Effector CD8-positive, alpha-beta T cell (primary cell): ENCODE measurements at places on chromosomes 12 and 14.
A peak's percentile ranks its signal among the peaks of the same experiment; 100 is the strongest.

DNA sequence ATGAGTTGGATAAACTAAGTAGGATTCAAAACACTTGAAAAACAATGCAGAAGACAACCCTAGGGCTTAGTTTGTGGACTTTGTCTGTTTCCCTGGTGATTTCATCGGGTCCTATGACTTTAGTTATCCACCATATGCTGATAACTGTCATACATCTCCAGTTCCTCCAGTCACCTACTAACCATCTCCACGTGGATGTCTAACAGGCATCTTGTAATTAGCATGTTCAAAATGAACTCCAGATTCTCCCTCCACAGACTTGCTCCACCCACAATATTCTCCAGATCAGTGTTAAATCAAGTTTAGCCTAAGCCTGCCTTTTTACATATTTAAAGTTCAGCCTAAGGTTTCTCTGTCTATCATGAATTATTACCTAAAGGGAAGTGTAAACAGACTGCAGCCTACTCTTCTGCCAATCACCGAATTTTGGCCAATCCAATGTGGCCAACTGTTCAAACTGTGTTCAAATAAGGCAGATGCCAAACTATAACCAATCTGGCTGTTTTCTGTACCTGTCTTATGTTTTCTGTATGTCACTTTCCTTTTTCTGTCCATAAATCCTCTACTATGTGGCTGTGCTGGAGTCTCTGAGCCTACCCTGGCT, 87.1 kb downstream of the PAX9 start:
- DNase-seq: no peak

DNA sequence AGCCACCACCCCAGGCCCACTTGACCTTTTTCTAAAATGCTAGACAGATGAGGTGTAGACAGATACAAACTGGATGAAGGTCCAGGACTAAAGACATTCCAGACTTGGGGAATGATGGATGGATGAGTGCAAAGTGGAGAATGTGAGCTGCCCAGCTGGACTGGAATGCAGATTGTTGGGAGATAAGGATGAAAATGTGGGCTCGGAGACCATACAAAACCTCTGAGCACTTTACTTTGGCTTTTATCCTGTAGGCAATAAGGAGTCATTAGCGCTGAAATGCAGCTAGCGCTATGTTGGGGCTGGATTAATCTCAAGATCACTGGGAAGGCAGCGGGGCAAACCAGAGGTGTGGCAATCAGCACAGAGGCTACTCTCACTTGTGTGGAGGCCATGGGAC, 64.7 kb upstream of the GNPNAT1 start:
- DNase-seq: no peak

DNA sequence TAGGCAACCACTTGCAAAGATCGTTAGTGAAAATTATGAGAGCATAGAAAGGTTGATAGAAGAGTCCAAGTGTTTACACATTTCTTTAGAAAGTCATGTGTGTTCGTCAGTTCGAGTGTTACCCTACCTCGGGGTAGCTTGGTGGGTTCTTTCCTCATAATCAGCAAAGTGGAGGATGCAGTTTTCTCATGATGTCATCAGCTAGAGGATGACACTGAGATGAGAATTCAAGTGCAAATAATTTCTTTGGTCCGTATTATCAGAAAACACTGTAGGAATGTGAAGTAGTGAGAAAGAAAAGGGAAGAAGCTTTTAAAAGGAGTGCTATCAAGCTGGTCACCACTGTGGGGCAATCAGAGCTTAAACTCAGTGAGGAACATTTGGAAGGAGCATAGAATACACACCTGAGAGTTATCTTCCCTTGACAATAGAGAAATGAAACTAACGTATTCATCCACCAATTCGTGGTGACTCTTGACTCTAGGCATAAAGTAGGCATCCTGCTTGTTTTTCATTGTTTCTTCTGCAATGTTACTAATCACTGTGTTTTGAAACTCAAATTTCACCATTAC, 1340.9 kb upstream of the TMEM132C start:
- no peak for DNase-seq

GRCh38 chr12:125382926-125383325, 317.7 kb downstream of the AACS start:
- no peak for DNase-seq

GRCh38 chr14:79278286-79278797, 933.0 kb downstream of the DIO2 start:
- no peak for DNase-seq

DNA sequence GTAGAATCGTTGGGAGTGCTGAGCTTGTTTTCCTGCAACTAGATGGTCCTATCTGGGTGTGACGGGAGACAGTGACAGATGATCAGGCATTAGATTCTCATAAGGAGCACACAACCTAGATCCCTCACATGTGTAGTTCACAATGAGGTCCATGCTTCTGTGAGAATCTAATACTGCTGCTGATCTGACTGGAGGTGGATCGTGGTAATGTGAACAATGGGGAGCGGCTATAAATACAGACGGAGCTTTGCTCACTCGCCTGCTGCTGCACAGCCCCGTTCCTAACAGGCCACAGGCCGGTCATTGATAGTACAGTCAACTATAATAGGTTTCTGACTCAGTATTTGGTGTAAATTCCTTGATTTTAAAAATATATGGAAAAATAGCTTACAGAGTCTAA, 138.8 kb downstream of the GLT1D1 start:
- no peak for DNase-seq

DNA sequence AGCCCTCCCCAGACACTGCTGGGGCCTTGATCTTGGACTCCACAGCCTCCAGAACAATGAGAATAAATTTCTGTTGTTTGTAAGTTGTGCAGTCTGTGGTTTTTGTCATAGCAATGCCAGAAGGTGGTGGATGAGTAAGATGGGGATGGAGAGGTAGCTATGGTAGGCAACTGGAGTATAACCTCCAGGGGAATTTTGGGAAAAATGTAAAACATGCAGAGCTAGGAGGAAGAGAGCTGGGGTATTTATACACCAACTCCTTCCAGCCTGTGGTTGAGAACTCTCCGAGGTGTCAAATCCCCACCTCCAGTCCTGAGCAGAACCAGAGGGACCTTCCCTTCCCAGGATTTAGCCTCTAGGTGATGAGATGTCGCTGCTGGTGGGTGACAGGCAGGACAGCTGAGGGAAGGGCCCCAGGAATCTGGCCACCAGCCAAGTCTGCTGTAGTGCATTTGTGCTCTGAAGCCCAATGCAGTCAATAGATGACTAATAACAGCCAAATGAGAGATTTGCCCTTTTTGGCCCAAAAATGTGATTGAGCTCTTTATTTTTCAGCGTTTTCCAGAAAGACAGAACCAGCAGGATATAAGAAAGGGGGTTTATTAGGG, 19.1 kb upstream of the CEP170B start:
- DNase-seq: no peak

DNA sequence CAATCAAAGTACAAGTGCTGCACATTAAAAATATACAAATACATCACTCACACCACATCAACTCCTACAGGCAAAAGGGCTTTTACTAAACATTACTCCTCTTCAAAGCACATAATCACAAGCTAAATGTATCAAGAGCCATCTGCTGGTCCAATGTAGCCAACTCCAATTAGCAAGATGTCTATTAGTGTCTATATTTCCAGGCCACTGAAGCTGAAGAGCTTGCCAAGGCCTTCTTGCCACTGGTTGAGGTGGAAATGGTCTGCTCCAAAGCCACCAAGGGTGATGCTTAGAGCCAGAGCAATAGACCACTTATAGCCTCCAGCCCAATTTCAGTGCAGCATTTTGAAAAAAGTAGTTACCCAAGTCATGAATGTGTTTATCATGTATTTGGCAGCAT, 54.4 kb downstream of the RASSF9 start:
- DNase-seq: no peak

- no peak for DNase-seq
Measured at GRCh38 chr12:110816248-110816647, 30.5 kb upstream of the CCDC63 start.

DNA sequence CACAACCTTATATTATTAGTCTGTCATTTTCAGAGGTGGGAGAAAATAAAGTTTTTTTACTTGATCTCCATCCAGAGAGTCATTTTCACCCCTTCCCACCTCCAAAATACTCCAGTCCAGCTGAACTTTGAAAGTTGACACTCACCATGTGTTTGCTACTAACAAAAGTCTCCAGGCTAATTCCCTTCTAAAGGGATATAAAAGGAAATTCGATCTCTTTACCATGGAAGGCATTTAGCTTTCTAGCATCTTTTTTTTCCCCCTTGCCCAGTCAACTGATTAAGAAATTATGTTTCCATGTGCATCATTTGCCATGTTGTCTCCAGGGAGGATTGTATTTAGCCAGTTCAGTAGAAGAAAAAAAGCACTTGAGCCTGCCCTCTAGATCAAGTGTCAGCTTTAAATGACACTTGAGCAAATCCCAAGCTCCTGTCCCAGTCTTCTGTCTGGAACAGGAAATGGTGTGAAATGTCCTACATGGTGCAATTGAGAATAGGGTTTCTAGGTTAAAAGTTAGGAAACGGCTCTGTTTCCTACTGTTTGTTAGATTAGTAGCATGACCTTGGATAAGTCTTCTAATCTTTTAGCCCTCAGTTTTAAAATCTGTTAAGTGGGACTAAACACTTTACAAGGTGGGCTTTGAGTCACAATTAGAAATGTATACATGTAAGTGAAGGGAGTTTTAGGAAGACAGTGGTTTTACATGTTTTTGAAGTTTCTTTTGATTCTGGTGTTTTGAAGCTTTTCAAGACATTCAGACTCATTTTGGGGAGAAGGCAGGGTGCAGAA, 67.2 kb downstream of the GNS start:
- no peak for DNase-seq

- DNase-seq: no peak
Measured at GRCh38 chr14:69684461-69685217, 73.2 kb downstream of the SUSD6 start.

DNA sequence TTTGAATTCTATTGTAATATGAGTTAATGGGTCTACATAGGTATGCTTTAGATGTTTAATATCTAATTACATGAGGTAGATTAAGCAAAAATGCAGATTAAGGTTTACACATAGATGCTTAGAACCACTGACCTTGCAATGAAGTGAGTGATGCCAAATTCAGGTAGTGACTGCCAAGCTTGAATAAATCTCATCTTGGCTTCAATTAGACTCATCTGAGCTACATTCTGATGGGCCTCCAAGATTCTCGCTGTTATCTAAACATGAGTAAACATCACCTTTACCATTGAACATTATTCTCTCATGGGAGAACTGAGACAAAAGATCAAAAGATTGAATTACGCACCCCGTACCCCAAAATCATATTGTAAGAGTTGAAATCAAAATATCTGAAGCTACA, 68.8 kb upstream of the GNPNAT1 start:
- no peak for DNase-seq

GRCh38 chr12:66235626-66236281, 46.7 kb downstream of the IRAK3 start:
- DNase-seq: no peak

- DNase-seq: no peak
Measured at GRCh38 chr12:122394626-122395194, 27.8 kb downstream of the CLIP1 start.

- DNase-seq: no peak
Measured at GRCh38 chr14:101620031-101620788, 58.9 kb downstream of the DIO3 start.

GRCh38 chr12:28222081-28222700, 31.9 kb downstream of the CCDC91 start:
- peak; percentile 3 for DNase-seq

- no peak for DNase-seq
Measured at GRCh38 chr12:73225371-73225937, 953.3 kb downstream of the TRHDE start.

GRCh38 chr12:48061938-48062719, 43.8 kb downstream of the SENP1 start:
- no peak for DNase-seq

- DNase-seq: no peak
Measured at GRCh38 chr12:112307317-112308011, 74.8 kb downstream of the HECTD4 start.

DNA sequence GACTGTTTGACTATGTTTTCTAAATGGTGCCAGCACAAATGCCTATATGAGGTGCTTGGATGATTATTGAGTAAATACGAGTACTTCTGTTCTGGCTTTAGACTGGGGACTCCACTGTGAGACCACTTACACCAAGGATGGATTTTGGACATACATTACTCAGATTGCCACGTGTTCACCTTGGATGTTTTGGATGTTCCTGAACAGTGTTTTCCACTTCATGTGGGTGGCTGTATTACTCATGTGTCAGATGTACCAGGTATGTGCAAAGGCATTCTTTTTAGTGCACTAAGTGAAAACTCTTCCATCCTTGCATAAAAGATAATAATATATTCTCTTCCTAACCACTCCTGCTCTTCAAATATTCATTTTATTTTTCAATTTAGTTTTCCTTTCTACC, 30.7 kb downstream of the CSRP2 start:
- no peak for DNase-seq

DNA sequence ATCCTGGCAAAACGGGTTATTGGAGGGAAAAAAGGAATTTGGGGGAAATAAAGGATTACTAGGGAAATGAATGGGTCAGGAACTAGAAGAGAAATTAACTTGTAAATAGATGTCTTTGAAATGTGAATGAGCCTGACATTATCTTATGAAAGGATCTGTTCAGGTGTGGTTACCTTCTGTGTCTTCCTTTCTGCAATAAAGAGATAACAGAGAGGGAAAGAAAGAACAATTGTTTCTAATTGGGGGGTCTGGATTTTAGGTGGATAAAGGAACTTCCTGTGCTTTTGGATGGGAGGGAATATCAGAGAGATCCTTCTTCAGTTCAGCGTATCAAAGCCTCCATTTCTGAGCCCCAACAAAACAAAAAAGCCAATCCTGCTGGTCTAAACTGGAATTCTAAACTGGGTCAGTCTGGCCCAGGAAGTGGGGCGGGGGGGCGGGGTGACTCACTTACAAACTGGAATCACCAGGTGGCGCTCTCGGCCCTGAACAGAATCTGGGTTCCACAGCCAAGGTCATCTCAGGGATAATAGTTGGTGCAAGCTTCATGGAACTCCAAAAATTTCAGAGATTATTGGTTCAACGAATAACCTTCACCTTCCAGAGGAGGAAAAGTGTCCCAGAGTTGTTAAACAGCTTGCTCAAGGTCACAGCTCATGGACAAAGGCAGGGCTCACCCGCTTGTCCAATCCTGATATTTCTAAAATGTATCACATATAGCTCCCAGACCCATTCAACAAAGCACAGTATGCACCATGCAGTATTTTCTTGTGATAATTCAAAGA, 15.2 kb upstream of the PEBP1 start:
- DNase-seq: peak; percentile 45

DNA sequence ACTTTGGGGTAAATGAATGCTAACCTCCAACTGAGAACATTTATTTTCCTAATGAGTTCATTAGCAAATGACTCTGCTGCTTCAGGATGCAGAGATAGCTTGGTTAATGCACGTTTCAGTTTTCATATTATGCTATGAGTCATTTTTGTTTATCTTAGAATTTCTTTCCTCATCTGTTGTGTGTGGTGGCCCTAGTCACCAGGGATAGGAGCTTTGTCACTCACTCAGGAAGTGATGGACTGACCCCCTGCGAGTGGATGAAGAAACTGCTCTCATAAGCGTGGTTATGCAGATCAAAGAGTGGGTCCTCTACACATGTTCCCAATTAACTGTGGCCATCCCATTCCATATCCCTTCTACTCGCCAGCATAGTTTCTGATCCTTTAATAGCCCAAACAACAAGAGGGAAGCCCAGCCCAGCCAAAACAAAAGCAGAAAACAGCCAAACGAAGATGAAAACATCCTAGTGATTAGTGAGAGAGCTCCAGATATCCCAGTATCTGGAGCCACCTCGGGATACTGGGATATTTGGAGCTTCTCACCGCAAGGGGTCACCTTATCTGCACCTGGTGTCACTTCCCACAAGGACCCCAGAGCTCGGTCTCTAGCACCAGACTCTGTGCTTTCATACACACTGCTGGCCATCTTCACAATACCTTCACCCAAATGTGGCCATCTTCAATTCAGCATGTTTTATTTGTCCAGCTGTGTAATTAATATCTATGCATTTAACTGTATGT, 8.6 kb downstream of the TC2N start:
- no peak for DNase-seq
